ENCODE measurements at places on chromosomes 4 and X.

- DNase-seq, result no peak
These were observed 205.0 kb upstream of the DMD start for GRCh38 chrX:33416273-33416805.

DNA sequence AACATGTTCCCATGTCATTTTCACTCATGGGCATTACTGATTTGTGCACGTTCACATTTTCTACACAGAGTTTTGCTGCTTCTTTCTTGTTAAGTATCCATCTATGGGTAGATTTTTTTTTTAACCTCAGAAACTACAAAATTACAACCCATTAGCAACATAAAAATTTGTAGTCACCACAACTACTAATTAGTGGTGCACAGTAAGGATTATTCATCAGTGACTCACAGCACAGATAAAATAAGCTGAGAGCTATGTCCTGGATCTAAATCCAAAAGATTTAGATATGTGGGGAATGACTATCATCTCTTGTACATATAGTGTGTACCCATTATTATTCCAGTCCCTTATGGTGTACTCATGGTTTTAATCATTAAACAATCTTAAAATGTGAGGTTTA is 19.7 kb upstream of the AMELX start:
- no peak for DNase-seq

DNA sequence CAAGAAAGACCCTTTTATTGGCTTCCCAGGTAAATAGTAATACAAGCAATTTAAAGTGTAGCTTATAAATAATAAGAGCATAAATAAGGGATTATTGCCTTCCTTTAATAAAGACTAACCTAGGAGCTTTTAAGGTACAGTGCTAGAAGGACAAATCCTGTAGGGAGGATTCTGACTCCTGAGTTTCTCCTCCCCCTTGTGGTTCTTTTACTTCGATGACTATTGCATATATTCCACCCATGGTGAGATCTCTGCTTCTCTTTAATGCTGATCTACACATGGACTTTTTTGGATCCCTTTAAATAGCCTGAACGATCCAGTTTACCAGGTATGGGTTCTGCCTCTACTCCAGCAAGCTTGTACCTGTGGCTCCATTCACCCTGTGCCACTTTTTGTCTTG is 2.5 kb downstream of the GALNT7 start:
- no peak for DNase-seq

GRCh38 chrX:100720301-100720700 is 11.6 kb downstream of the SYTL4 start:
- DNase-seq, result no peak

- no peak for DNase-seq
These were observed 904.6 kb downstream of the CCSER1 start for GRCh38 chr4:91031761-91032160.

DNA sequence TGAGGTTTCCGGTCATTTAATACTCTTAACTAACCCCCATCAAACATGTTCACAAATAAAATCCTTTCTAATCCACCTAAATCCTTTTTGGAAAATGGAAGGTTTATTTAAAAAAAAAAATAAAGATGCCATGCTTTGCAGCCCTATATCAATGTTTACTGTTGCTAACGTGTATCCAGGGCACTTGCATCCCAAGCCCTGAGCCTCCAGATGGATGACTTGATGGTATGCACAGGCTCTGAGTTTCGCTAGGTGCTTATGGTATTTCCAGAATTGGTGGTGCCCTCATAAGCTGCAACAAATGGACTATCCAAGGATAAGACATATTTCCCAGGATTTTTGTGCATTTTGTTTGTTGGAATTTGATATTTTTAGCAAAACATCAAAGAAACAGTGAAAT is 257.7 kb downstream of the PRDM5 start:
- DNase-seq, result no peak

DNA sequence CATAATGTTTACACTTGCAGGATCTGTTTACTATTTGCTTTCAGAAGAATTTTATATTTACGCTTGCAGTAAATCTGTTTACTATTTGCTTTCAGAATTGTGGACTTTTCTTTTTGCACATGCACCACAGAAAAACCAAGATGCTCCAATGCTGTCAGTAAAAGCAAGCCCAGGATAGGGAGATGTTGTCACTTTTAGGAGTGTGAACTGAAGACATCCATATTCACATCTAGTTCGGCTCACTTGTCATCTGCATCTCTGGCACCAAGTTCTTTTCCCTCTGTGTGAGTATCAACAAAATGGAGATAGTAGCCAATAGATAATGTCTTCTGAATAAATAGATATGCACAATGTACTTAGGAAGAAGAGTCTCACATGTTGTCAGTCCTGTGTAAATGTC is 109.3 kb upstream of the MXRA5 start:
- no peak for DNase-seq
